ENCODE measurements at places on chromosomes 1 and 21.

DNA sequence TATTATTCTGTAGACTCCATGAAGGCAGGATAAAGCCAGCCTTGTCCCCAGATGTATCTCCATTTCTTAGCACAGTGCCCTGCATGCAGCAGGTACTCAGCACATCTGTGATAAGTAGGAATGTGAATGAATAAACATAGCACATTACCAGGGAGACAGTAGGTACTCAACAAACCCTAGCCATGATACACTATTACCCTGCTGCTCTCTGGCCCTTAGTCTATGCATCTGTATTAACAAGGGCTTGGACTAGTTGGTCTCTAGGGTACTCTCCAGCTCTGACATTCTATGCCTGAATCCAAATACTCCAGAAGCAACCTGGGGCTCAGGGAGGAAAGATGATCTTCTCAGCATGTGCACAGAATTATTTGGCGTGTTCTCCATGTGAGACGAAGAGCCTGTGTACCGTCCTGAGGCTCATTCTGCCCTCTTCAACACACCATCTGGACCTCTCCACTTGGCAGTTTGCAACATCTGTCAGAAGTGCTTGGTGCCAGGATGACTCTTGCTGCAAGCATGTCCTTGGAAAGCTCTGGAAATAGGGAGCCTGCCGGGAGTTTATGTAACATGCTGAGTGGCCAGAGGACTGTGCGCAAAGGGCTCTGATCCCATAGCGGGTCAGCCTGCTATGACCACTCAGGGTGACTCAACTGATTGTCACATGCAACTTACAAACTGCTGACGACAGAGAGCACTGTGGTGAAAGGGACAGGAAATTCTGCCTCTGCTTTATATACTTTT, 228.2 kb upstream of the USP24 start:
- DNase-seq: no peak

- no peak for DNase-seq
Measured at GRCh38 chr1:46130606-46131005, 1.8 kb downstream of the PIK3R3 start.

- DNase-seq: no peak
Measured at GRCh38 chr1:29599071-29599470, 362.7 kb downstream of the PTPRU start.

- DNase-seq: no peak
Measured at GRCh38 chr1:110647254-110647891, 27.4 kb downstream of the KCNA3 start.

GRCh38 chr1:5990913-5991312, 1.3 kb downstream of the NPHP4 start:
- no peak for DNase-seq

DNA sequence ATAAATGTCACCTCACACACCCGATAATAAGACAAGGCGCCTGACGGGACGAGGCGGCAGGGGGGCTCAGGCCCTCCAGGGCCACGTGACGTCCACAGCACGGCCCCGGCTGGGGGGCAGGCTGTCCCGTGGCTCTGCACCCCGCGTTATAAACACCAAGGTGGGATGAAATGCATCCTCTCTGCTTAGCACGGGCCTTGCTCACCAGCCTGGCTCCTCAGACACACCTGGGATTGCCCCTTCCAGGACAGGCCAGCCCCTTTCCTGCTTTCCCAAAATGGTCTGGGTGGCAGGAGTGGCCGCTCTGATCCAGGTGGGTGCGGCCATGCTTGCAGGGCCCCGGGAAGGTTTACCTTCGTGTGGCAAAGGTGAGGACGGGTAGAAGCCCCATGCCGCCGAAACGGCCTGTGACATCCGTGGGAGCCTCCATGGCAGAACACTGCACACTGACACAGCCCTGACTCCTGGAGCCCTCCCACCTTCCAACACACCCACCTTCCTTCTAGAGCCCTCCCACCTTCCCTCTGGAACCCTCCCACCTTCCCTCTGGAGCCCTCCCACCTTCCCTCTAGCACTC, 35.9 kb downstream of the SLC19A1 start:
- DNase-seq: no peak

DNA sequence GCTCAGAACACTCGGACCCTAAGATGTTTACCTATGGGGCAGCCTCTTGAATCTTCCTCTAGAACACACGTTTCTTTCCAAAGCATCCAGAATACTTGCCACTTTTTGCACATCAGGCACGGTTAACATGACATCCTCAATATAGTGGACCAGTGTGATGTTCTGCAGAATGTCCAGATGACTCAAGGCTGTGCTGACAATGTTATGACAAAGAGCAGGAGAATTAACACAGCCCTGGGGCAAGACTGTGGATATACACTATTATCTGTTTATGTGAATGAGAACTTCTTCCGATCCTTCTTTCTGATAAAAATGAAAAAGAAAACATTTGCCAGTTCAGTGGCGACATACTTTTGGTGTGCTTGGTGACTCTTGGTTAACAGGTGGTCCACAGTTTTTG, 154.3 kb downstream of the PDE4B start:
- DNase-seq: no peak

DNA sequence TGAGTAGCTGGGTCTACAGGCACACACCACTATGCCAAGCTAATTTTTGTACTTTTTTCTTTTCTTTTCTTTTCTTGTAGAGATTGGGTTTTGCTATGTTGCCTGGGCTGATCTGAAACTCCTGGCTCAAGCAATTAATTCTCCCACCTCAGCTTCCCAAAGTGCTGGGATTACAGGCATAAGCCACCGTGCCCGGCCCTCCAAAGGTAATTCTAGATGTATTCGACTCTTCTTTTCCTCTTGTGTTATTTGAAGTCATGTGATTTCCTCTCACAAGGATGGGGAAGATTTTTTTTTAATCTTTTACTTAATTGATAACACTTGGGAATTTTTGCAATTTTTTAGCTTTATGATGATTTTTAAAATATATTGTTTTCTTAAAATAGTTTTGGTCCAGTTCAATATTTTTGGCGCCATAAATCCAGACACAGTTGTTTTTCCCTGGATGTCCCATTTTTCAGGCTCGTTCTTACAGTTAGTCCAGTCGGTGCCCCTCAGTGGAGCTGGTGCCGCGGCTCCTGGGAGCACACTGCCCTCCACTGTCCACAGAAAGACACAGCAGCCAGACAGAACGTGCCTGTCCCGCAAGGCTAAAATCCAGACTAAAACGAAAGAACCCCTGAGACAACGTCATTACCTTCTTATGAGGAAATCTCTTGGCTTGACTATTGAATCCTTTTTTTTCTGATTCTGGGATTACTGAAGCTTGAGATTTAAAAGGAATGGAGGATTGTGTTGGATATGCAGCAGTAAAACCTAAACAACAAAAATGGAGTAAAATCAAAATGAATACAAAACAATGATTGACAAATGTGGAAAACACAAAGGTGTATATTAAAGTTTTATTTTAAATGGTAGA, 22.4 kb downstream of the STPG1 start:
- no peak for DNase-seq

- no peak for DNase-seq
Measured at GRCh38 chr21:38165466-38166172, 91.2 kb upstream of the KCNJ15 start.

DNA sequence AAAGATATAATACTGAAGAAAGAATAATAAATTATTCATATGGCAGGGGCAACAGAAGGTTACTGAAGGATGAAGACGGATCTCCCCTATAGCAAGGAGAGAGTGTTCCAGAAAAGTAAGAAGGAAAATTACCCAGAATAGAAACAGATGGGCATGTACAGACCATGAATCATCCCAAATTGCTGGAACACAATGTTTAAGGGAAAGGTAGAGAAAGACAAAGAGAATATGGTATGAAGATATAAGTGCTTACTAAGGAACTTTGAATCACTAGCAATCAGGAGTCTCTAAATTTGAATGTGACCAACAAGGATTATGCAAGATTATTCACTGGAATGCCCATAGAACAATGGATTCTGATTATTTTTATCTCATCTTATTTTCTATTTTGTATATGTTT, 375.4 kb downstream of the COL11A1 start:
- no peak for DNase-seq

DNA sequence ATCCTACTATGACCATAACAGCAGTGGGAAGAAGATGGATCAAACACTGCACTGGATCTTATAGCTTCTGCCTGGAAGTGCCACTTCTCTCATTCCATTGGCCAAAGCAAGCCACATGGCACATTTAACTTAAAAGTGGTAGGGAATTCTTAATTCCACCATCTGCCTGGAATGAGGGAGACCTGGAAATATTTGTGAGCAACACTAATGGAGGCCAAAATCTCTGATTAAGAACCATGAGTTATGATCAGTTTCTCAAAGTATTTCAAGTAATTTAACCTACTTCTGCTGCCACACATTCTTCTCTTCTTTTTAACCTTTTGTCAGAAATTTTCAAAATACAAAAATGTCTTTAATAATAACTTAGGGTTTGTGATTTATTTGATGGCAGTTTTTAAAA, 154.0 kb upstream of the C1orf87 start:
- DNase-seq: no peak

DNA sequence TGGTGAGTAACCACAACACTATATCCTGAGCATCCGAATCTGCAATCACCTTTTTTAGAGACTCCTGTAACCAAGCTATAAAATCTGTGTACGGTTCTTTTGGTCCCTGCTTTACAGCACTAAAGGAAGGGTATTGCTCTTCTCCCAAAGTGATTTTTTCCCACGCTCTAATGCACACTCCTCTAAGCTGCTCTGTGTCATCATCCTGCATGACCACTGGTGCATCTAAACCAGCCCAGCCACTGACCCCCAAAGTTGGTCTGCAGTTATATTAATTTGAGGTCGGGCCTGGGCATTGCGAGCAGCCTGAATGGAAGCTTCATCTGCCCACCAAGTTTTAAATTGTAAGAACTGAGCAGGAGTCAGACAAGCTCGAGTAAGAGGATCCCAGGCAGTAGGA, 480.0 kb downstream of the PTPRU start:
- no peak for DNase-seq

- no peak for DNase-seq
Measured at GRCh38 chr1:113536182-113536780, 146.0 kb downstream of the MAGI3 start.
